ENCODE measurements at places on chromosomes 2 and 18.

- DNase-seq = no peak
Observed at GRCh38 chr2:168998609-168999211, 32.4 kb downstream of the ABCB11 start.

- DNase-seq = no peak
Observed at GRCh38 chr2:19607400-19607799, 249.0 kb upstream of the OSR1 start.

GRCh38 chr2:118689874-118690273 lies 157.6 kb downstream of the EN1 start:
- no peak for DNase-seq

- no peak for DNase-seq
Observed at GRCh38 chr18:41060967-41061366, 894.1 kb upstream of the PIK3C3 start.

GRCh38 chr2:212912445-212913103 lies 238.8 kb downstream of the IKZF2 start:
- DNase-seq = no peak

GRCh38 chr2:26560892-26561291 lies 80.3 kb downstream of the CIB4 start:
- DNase-seq = no peak

- no peak for DNase-seq
Observed at GRCh38 chr2:48694149-48694548, 61.4 kb downstream of the LHCGR start.

DNA sequence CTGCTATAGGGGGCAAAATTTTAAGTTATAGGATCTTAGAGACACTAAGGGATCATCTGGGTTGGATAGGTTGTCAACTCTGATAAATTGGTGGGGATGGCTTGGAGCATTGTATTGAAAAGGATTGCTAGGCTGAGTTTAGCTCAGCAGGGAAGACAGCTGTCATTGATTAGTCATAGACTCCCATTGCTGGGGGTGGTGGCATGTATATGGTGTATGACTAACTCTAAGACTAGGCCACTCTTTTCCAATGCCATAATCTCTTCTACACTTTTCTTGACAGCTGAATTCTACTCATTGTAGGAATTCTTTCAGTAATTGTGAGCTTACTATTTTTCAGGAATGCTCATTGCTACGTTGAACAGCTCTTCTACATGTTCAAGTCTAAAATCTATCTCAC lies 81.3 kb upstream of the PELI1 start:
- DNase-seq = no peak

- DNase-seq = no peak
Observed at GRCh38 chr2:73610111-73610510, 32.1 kb downstream of the NAT8 start.

DNA sequence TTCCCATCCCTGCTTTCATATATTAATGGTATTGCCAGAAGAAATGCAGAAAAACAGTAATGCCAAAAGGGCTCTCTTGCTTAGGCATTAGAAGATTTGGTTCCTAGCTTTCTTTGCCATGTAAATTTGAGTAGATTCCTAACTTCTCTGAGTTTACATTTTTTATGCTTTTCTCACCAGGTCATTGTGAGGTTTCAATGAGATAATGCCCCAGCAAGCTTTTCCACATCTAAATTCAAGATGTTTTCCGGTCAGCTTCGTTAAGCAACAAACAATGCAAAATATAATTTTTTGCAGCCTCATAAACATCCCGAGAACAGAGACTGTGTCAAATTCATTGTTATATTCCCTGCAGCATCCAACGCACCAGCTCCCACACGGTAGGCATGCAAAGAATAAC lies 44.9 kb downstream of the NCKAP5 start:
- no peak for DNase-seq

GRCh38 chr2:19723021-19723420 lies 178.8 kb downstream of the TTC32 start:
- DNase-seq = no peak

GRCh38 chr18:62745089-62745751 lies 29.9 kb downstream of the PHLPP1 start:
- DNase-seq = no peak

Data from activated CD8-positive, alpha-beta memory T cell treated with anti-CD3 and anti-CD28 coated beads for 48 hours (primary cell).